ENCODE measurements at places on chromosomes 3 and 15.

DNA sequence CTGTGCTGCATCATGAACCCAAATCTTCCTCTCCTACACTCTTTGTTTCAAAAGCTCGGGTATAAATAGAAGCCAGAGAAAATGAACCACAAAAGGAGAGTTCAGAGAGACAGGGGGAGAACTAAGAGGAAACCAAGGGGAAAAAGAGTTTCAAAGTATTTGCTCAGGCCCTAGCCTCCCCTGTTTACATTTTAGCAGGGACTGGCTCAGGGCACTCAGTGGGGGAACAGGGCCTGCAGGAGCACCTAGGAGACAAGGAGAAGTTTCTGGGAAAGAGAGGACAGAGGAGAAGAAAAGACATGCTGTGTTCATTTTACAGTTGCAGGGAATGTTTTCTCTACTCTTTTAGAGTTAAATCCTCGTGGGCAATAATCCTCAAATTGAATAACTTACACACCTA, 8.5 kb upstream of the IL17RD start:
- DNase-seq = no peak

DNA sequence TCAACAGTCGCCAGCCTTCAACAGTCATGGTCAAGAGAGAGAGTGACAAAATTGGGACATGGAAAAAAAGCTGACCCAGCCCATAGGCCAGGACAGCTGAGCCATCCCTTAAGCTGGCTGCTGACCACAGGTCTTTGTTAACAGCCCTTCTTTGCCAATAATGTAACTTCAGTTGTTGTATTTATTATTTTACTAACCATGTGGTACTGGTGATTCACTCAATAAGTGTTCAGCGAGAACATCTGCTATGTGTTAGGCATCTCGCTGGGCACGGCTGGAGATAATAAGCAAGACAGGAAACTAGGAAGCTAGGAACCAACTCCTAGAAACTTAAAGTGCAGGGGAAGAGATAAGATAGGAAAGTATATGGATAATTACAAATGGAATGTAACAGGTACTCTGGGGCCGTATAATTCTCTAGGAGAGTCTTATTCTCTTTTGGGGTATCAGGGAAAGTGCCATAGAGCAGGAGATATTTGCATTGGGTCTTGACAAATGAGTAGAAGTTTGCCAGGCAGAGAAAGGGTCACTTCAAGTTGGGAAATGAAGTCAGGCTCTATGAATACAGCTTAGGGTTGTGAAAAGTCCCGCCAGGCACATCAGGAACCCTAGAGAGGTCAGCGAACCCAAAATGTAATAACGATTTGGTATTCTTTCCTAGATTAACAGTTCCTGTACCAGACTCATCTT, 84.0 kb upstream of the TRA2B start:
- DNase-seq = no peak

DNA sequence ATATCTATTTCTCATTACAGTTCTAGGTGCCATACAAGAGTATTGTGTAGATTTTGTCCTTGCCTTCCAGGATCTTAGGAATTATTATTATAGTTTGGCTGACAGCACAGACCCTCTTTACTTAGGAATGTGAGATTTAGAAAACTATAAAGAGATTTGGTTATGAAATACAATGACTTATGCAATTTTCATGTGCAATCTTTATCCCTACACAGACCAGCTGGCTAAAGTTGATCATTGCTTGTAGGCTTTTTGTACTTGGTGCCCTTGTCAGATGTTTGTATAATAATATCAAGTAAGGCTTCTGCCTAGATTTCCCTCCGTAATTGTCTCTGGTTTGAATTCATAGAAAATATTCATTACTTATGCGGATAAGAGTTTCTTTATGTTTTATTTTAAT, 174.5 kb upstream of the GAP43 start:
- DNase-seq = no peak

DNA sequence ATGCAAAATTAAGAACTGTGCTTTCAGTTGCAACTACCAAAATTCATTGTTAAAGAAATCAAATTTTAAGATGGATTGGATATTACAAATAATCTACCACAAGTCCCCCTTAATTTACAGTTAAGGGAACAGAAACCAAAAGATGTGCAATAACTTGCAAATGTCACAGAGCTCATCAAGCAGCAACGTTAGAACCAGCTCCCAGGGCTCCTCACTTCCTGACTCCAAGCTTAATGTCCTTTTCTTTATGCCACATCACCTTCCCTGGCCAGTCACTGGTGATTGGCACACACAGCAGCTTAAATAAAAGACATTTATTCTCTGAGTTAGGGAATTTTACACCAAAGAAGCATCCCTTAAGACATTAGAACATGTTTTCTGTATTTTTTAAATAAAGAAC, 159.7 kb downstream of the RSL24D1 start:
- DNase-seq = no peak

DNA sequence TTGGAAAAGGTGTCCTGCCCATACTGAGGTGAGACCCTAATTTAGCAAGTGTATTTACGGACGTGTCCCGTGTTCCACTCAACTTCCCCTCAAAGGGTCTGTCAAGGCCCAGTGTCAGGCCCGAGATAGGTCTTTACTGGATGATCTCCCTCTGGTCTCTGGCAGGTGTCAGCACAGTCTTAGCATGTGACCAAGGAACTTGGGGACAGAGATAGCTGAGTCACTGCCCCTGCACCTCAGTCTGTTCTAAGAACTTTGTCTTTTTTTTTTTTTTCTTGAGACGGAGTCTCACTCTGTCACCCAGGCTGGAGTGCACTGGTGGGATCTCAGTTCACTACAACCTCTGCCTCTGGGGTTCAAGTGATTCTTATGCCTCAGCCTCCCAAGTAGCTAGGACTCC, 32.1 kb upstream of the ALPK3 start:
- no peak for DNase-seq

DNA sequence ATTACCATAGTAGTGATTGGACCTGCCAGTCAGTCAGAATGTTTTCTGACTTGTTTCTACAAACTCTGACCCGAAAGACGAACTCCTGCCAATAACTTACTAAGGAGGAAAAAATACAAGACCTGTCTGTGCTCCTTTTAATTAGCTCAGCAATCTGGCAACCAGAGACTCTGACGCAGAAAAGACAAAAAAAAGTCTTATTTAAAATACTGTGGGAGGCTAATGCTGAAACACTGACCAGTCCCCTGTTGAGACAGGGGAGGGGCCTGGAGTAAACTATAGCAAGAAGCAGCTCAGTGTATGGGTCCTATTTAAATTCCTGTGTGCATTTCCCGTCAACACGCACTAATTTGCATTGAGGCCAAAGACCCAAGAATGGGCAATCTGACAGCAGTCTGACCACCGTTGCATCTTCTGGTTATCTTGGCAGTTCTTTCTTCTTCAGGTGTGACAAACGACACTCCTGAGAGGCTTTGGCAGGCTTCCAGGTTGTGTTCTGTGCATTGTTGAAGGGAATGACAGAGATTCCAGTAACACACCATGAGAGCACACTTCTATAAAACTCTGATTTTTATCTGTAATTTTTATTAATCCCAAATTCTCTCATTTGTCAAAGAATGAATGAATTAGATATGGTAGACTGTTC, 1114.3 kb downstream of the IGSF11 start:
- no peak for DNase-seq

GRCh38 chr3:127124120-127124519, 68.8 kb upstream of the PRR23E start:
- DNase-seq = no peak
